ENCODE measurements at places on chromosomes 11 and 22.

DNA sequence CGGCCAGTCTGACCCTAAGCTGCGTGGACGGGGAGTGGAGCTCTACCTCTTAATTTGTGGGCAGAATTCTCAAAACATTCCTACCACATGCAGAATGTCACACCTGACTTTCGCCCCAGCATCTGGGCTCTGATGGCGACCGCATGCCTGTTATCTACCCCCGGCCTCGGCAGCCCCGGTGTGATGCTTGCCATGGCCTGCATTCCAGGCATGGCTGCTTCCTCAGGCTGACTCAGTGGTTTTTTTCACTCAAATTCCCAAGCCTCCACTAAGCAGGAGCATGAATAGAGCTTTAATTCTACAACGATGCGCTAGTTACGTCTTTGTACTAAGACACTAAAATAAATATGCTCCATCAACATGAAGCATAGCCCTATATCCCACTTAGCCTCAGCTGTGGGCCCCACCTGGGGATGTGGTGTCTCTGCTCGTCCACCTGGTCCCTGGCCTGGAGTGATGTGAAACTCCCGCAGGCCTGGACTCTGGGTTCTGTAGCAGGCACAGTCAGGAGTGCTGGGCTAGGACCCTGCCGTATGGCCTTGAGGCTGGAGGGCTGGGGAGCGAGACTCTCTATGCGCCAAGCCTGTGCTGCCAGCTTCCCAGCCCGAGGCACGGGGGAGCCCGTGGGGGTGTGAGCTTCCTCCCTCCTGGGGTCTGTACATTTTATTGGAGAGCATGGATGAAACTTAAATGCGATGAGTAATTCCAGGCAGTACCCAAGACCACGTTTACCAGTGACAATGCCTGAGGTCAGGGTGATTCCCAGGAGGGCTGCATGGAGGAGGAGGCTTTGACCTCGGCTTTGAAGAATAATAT is 153.2 kb downstream of the CTTN start:
- no peak for DNase-seq

GRCh38 chr22:37146051-37146385 is 3.7 kb downstream of the IL2RB start:
- no peak for DNase-seq

DNA sequence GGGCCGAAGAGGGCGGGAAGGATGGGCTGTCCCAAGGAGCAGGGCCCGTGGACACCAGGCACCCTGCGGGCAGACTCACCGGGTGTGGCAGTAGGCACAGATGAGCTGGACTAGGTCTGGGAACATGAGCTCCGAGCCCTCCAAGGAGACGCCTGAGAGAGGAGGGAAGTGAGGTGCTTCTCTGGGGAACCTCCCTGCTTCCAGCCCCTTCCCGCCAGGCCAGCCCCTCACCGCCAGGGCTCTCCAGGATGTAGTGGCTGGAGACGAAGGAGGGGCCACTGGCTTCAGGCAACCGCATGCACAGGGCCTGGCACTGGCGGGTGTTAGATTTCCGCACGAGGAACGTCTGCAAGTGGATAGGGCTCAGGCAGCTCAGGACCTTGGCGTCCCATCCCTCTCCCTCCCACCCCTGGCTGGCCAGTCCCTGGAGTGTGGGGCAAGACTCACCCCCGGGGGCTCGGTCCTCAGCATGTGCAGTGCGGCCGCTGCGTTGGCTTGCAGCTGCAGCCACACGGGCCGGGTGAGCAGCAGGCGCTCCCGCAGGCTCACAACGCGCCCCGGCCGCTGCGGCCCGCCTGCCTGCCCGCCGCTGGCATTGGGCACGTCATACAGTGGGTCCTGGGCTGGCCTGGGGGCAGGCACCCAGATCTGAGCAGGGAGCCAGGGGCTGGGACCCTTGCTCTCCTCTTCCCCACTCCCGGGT is 552 bp downstream of the RIN1 start:
- no peak for DNase-seq

- no peak for DNase-seq
These were observed 49.7 kb downstream of the SCGB1A1 start for GRCh38 chr11:62468577-62468976.

GRCh38 chr22:21970037-21970799 is 12.4 kb downstream of the TOP3B start:
- DNase-seq, result no peak

DNA sequence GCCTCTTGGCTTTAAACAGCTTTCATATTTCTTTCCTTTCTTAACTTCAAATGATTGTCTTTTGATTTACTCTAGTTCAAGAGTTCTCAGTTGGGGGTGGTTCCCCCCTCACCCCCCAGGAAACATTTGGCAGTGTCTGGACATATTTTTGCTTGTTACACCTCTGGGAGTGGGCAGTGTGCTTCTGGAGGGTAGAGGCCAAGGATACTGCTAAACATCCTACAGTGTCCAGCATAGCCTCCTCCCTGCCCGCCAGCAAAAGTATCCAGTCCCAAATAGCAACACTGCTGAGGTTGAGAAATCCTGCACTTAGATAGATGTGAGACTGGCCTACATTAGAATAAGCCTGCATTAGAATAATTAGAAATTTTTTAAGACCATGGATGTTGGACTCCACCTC is 3.2 kb downstream of the PPP6R3 start:
- no peak for DNase-seq

DNA sequence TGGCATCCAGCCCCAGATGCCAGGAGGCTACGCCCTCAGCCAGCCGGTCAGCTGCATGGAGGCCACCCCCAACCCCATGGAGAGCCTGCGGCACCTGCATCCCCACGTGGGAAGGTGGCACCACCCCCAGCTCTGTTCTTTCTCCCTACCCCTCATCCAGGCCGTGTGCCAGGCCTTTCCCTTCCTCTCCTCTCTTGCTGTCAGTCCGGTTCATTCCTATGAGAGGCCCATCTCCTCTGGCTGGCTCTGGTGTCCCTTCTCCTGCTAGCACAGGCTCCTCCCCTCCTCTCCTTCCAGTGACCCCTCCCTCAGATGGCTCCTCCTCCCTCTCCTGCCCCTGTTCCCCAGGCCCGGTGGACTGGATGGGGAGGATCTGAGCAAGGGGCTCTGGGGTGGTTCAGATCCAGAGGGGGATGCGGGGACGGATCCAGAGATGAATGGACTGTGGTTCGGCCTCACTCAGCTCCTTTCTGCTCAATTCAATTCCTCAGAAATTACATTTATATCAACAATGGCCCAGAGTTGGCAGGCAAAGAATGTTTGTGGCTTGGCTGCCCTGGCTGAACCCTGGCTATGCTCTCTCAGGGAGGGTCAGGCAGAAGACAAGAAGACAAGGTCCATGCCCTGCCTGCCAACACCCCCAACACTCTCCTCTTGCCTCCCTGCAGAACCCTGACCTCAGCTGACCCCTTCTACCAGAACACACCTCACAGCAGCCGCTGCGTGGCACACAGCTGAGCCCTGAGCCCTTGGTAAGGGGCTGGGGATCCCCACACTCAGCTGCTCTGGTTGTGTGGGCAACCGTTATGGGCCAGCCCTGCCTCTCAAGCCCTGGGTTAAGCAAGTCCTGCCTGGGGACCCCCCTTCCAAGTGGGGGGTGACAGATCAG is 18.5 kb upstream of the LRRC10B start:
- DNase-seq, result no peak

GRCh38 chr22:46673205-46673604 is 53.0 kb downstream of the GRAMD4 start:
- DNase-seq, result no peak

GRCh38 chr11:95989076-95989605 is 65.2 kb upstream of the MTMR2 start:
- DNase-seq, result no peak

GRCh38 chr22:30872285-30873041 is 96.1 kb downstream of the MORC2 start:
- no peak for DNase-seq

DNA sequence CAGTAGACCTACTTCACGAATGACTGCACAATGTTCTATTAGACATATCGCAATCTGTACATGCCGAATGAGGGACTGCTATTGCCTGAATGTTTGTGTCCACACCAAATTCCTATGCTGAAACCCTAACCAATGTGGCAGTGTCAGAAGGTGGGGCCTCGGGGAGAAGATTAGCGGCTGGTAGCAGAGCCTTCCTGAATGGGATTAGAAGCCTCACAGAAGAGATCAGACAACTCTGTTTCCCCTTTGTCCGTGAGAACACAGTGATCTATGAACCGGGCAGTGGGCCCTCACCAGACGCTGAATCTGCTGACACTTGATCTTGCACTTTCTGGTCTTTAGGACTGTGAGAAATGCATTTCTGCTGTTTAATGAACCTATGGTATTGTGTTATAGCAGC is 33.1 kb downstream of the LRFN4 start:
- DNase-seq, result no peak

- DNase-seq, result no peak
These were observed 42.7 kb upstream of the MN1 start for GRCh38 chr22:27844256-27844655.

- no peak for DNase-seq
These were observed 77.5 kb downstream of the DENND5A start for GRCh38 chr11:9187616-9188015.

GRCh38 chr22:44401783-44402110 is 89.0 kb upstream of the SHISAL1 start:
- no peak for DNase-seq
